ENCODE measurements at places on chromosomes 5 and 9.

DNA sequence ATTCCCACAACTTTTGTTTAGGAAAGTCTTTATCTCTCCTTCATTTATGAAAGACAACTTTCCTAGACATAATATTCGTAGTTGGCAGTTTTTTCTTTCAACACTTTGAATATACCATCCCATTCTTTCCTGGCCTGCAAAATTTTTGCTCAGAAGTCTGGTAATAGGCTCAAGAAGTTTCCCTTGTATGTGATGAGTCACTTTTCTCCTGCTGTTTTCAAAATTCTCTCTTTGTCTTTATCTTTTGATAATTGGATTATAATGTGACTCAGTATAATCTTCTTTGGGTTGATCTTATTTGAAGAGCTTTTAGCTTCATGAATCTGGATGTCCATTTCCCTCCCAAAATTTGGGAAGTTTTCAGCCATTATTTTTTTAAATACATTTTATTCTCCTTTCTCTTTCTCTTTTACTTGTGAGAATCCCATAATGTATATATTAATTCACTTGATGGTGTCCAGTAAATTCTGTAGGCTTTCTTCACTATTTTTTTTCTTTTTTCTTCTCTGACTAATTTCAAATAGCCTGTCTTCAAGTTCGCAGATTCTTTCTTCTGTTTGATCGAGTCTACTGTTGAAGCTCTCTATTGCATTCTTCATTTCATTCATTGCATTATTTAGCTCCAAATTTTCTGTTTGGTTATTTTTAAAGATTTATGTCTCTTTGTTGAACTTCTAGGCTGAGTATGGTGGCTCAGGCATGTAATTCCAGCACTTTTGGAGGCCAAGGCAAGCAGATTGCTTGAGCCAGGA is 37.3 kb upstream of the CKS2 start:
- no peak for DNase-seq

DNA sequence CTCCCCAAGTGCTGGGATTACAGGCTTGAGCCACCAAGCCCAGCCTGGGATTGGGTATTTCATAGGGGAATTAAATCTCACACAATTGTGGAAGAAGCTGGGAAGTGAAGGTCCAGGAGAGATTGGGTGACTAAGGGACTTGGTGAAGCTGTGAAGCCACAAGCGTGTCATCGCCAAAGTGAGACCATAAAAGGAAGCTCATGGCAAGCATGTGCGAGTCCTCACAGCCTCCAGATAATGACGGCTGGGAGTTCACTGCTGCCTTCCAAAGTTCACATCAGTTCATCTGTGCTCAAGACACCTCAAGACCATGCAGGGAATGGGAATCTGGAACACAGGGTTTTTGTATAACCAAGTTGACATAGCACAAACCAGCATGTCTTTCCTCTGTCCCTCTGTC is 210.6 kb downstream of the MARCHF11 start:
- DNase-seq, result no peak

DNA sequence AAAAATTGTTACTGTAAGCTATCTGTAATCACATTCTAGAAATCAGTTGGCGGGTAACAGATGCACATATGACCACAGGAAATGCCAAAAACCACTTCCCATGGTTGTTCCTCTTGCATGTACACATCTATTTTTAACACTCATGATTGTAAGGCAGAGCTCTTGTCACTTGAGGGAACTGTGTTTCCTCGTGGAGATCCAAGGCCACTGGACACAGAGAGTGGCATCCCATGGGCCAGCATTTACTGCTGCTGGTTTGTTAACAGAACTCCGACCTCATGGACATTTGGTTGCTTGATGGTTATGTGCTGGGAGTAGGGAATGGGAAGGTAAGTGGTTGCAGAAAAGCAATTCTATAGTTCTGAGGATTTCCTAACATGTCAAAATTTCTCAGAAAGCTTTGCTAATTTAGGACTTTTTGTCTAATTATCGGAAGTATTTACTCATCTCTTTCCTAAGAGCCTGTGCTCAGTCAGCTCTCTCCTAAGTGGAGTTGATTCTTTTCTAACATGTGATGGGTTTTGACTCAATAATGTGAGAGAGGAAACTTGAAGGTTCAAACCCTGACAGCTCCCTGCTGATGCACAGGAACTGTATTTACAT is 202.0 kb upstream of the NR3C1 start:
- DNase-seq, result no peak

- no peak for DNase-seq
Observed at GRCh38 chr5:109469896-109470662, 60.3 kb upstream of the PJA2 start.

DNA sequence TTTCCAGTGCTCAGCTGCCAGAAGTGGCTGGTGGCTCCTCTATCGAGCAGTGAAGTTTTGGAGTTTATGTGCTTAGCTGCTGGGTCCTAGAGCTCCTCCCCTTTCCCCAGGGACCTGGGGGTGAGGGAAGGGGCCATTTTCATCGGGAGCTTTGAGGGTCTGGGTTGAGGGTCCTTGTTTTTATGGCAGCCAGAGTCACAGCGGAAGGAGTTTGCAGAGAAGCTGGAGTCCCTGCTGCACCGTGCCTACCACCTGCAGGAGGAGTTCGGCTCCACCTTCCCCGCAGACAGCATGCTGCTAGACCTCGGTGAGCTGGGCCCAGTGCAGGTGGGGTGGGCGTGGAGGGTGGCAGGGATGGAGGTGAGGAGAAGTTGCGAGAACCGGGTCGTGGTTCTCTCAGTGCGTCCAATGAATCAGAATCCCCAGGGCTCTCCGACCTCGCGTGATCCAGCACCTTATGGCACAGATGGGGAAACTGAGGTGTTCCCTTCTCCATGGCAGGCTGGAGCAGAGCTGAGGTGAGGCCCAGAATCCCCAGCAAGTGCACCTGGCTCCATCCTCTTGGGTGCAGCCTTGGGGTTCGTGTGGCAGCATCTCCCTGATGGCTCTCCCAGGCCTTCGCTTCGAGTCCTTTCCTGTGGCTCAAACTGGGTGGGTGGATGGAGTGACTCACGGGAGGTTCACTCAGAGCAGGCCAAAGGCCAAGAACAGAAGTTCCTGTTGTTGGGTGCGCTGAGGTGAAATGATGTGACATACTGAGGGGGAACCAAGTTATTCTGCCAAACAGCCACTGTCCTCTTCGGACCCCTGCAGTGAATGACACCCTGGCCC is 21.7 kb upstream of the DOLPP1 start:
- DNase-seq, result no peak

DNA sequence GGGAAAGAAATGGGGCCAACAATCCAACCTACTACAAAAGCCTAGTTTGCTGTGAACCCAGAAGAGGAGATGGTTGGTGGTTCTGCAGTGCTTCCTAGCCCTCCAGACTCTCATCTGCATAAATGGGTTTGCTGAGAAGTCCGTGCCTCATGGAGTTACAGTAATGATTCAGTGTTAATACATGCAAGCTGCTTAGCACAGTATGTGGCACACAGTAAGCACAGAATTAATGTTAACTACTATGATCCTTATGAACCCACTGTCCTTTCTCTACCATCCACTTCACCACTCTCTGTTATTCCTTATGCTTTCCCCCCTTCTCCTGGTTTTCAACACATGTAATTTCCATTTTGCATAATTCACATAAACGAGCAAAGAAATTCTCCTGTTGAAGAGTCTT is 100.0 kb downstream of the ACTBL2 start:
- DNase-seq, result no peak

DNA sequence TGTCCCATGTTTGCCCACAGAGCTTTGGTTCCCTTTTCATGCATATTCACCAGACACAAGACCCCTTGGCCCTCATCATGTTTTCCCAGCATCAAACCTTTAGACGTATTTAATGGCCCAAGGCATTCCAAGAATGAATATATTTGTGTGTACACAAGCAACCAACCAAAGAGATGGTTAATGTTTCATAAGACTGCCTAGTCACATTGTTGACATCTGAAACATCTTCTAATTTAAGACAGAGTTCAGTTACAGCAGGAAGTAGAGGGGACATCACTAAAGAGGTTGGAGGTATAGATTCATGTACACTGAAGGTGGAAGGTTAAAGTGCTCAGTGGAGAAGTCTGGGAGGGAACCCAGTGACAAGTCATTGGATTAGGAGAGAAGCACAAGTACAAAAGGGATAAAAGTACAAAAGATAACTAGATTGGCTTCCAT is 49.1 kb downstream of the SUSD1 start:
- DNase-seq, result no peak

DNA sequence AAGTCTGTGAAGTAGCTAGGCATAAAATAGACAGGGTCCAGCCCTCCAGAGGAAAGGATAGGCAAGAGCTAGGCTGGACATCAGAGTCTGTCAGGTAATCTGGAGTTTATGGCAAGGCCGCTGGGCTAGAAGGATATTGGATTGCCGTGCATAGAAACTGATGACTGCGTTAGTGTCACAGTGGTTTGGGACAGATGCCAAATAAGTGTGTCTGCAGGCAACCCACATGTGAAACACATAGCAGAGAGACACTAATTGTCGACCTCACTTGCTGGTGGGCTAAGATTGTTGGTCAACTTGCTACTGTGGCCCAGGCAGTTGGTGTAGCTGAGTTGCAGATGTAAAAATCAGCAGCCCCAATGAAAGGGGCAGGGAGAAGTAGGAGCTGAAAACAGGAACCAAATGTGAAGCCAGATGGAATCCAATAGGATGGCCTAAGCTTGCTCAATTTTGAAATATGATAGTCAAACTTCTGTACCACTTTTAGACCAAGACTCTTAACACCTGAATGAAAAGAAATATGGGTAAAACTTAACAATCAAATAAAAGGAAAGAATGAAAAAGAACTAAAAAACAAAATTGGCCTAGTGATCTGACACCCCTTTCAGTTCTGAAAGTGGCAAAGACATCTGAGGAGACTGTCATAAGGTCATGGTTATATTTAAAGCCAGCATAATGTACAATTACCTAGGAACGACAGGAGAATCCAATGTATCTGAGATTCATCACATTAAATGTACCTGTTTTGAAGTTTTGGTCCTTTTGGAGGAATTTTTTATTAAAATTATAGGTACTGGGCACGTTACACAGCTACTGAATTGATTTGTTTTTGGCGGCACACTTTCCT is 243.3 kb upstream of the ACTBL2 start:
- no peak for DNase-seq

DNA sequence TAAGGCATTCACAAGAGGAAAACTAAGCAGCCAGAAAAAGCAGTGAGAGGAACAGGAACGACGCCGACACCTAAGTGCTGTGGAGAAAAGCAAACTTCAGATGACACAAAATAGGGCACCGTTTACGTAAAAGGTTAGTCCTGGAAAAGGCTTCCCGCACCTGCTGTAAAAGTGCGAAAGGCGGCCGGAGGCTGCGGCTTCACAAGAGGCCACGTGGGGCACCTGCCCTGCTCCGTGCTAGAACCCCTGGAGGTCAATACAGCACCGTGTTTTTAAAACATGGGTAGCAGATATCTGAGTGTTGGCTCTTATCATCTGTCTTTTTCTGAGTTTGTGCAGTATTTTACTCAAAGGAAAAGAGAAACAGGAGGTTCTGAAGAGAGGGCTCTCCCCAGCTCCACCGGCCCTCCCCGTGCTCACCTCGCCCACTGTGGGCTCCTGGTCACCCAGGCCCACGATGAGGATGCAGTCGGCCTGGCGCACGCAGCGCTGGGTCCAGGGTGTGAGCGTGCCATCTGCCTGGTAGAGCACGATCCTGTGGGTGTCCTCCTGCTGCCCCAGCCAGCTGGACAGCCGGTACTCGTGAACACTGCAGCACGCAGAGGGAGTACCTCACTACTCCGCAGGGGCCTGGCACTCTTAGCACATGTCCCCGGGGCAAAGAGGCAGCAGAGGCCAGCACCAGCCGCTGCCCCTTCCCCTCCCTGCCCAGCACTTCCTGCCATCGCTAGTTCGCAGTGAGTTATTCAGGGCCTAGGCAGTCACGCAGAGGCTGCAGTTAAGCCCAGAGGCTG is 21.0 kb upstream of the NSMF start:
- DNase-seq, result no peak

DNA sequence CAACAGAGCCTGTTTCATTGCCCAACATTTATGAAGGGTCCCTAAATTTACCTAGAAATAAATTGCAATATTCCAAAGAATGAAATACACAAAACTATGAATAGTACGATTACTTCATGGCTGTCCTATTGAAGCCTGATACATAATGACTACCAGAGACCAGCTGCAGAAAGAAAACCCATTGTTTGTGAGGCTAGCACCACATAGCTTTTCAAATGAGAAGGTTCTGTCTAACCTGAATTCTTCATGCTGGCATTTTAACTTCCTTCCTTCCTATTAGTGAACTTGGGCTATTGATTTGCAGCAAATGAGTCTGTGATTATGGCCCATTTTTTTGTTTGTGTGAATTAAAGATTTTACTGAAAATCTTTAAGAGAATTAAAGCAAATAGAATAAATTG is 47.3 kb downstream of the MEGF10 start:
- no peak for DNase-seq

DNA sequence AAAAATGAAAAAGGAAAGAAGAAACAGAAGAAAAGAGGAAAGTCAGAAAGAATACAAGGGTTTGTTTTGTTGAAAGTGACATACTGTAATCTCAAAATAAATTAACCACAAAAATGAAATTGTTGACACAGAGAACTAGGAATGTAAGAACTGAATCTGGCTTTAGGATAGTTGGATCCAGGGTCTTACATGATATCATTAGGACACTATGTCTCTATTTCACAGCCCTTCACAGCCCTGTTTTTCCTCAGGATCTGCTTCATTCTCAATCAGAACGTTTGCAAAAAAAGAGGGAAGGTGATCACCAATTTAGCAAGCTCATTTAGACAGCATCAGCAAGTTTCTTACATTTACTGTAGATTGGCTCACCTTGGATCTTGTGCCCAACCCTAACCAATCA is 188.5 kb upstream of the NREP start:
- DNase-seq, result no peak

DNA sequence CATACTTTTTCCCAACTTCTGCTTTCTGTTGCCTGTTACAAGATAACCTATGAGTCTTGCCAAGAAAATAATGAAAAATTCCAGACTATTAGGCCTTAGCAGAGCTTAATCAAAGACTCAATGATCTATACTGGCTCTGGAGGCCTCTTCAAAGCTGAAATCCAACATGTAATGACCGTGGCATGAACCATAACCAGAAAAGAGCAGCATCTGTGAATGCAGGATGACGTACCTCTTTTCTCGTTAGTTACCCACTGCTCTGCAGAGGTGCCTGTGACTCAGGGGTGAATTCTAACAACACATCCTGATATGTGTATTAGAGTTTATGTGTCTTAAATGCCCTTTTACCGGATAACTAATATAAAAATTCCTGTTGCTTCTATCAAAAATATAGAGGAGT is 645.4 kb downstream of the PRELID2 start:
- no peak for DNase-seq

DNA sequence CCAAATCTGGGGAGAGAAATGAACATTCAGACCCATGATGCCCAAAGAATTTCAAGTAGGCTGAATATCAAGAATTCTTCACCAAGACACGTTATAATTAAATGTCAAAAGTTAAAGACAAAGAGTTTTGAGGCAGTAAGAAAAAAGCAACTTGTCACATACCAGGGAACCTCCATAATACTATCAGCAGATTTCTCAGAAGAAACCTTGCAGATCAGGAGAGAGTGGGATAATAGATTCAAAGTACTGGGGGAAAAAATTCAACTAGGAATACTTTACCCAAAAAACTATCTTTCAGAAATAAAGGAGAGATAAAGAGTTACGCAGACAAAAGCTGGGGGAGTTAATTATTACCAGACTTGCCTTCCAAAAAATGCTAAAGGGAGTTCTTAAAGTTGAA is 516.0 kb downstream of the CETN3 start:
- DNase-seq, result no peak

- DNase-seq, result peak; percentile 72
Observed at GRCh38 chr5:1294835-1295649, at the start of gene TERT. TSS of gene TERT (minus strand) at chr5:1295068. CDS start at chr5:1294989, 79 bp downstream.
